GM12865 (cell line): ENCODE measurements at places on chromosomes 2 and 18.

DNA sequence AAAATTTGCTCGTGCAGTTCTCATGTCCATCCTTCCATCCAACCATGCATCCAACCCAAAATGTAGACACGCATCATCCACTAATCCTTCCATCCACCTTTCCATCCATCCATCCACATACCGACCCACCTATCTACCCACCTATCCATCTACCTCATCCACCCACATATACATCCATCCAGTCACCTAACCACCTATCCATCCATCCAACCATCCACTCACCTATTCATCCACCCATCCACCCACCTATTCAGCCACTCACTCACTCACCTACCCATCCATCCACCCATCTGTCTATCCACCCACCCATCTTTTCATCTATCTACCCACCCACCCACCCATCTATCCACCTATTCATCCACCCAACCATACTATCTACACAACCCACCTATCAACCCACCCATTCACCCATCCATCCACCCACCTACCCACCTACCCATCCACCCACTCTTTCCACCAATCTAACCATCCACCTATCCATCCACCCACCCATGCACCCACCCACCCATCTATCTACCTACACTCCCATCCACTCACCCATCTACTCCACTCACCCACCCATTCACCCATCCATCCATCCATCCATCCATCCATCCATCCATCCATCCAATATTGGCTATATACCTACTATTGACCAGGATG is 94.3 kb downstream of the VAPA start:
- DNase-seq: no peak

DNA sequence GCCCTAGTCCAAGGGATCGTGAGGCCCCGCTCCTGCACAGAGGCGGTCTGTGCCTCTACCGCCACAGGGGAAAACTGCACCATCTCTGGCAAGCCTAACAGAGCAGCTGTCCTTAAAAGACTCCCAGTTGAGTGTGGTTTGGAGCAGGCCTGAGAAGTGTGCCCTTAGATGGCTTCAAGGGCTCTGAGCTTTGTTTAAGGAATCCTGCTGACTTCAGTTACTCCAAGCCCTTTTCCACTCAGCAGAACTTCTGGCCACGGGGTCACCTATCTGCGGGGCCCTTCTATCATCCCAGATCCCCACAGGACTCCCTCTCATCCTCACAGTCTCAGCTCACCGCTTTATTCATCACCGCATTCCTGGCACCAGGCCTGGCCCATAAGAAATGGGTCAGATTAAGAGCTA is 131.5 kb downstream of the CCDC74A start:
- no peak for DNase-seq

GRCh38 chr2:168030862-168031624 is 216.4 kb downstream of the STK39 start:
- DNase-seq: peak; percentile 68

- DNase-seq: no peak
Observed at GRCh38 chr18:21834299-21834660, 93.7 kb downstream of the MIB1 start.

- no peak for DNase-seq
Observed at GRCh38 chr2:212908031-212908430, 243.4 kb downstream of the IKZF2 start.

- peak; percentile 42 for DNase-seq
Observed at GRCh38 chr2:138787053-138787666, 7.0 kb upstream of the NXPH2 start.

DNA sequence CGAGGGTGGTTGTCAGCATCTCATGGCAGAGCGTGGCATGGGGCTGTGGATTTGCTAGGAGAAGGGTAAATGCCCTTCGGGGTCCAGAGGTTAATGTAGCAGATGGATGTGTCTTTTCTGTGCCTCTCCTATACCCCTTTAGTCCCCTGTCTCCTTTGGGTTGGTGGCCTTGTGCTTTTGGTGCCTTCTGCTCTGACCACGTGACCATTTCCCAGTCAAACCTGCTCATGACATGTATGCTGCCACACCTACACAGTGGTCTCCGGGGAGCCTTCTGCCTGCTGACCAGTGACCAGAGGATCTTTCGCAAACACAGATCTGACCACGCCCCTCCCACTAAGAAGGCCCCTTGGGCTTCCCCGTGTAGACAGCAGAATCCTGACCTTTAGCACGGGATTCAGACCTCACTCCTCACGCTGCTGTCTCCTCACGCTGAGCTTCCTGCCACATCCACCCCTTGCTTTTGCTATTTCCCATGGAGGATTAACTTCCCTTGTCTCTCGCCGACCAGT is 116.2 kb downstream of the ACOXL start:
- no peak for DNase-seq

- DNase-seq: peak; percentile 12
Observed at GRCh38 chr2:15378148-15378908, 182.8 kb downstream of the NBAS start.

DNA sequence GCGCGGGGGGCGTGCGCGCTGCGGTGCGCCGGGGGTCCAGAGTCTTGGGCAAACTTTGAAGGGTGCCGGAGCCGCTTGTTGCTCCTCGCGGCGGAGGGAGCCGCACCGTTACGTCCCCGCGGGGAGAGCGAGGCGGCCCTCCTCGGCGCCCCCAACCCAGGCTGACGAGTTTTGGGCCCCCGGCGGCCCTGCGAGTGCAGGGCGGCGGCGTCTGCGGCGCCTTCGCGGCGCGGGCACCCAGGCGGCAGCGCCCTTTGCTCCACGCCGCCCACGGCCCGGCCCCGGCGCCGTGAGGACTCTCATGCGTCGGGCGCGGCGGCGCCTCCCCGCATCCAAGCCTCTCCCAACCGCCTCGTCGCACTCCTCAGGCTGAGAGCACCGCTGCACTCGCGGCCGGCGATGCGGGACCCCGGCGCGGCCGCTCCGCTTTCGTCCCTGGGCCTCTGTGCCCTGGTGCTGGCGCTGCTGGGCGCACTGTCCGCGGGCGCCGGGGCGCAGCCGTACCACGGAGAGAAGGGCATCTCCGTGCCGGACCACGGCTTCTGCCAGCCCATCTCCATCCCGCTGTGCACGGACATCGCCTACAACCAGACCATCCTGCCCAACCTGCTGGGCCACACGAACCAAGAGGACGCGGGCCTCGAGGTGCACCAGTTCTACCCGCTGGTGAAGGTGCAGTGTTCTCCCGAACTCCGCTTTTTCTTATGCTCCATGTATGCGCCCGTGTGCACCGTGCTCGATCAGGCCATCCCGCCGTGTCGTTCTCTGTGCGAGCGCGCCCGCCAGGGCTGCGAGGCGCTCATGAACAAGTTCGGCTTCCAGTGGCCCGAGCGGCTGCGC is 814 bp downstream of the FZD7 start:
- DNase-seq: peak; percentile 40

- no peak for DNase-seq
Observed at GRCh38 chr2:100785626-100786296, 34.2 kb upstream of the NPAS2 start.

- DNase-seq: no peak
Observed at GRCh38 chr18:76388261-76388660, 106.8 kb downstream of the ZNF516 start.

DNA sequence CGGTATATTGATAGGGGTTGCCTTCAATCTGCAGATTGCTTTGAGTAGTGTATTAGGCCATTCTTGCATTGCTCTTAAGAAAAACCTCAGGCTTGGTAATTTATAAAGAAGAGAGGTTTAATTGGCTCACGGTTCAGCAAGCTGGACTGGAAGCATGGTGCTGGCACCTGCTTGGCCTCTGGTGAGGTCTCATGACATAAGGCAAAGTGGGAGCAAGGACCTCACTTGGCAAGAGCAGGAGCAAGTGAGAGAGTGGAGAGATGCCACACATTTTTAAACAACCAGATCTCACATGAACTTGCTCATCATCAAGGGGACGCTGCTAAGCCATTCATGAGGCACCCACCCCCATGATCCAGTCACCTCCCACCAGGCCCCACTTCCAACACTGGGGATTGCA is 4.9 kb downstream of the MAP3K2 start:
- no peak for DNase-seq
